ENCODE measurements at places on chromosomes 12 and 14.

- DNase-seq = no peak
Observed at GRCh38 chr12:85089792-85090191, 53.6 kb downstream of the LRRIQ1 start.

DNA sequence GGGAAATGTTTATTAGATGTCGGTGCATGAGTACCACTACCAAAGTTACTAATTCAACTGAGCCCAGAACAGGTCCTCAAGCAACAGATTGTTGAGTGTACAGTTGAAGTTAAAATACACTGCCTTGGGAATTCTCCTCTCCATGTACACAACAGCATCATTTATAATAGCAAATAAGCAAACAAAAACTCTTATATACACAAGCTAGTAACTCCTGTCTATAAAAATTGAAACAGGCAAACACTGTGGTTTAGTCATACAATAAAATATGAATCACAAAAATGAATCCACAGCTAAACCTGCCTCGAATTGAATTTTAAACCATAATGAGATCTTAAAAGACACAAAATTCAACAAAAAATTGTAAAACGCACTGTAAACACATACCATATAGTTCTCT lies 681.1 kb downstream of the C12orf50 start:
- no peak for DNase-seq

DNA sequence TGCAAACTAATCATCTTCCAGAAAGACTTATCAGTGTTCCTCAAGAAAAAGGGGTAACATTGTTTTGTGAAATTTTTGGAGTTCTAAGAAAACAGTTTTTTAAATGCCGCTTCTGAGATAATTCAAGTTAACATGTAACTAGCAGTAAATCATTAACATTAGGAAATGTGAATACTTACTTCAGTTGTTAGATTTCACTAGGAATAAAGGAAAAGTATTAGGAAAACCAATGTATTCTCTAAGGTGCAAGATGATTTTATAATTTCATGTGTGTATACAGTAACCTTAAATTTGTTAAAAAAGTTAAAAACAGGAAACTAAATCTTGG lies 36.8 kb downstream of the PAPOLA start:
- no peak for DNase-seq

DNA sequence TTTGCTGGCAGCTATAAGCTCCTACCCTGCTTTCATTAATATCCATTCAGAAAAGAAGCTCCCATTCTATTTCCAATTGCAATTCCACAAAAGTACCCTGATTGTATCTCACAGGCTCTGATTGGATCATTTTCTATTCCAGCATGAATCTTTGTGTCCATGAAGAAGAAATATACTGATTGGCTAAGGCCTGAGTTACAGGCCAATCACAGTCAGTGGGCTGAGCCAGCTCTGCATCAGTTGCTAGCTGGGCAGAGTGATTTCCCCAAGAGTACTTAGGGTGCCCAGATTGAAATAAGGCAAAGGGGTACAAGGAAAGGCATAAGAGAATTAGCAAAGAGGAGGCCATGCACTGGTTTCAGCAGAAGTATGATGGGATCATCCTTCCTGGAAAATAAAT lies 14.4 kb downstream of the ART4 start:
- no peak for DNase-seq

DNA sequence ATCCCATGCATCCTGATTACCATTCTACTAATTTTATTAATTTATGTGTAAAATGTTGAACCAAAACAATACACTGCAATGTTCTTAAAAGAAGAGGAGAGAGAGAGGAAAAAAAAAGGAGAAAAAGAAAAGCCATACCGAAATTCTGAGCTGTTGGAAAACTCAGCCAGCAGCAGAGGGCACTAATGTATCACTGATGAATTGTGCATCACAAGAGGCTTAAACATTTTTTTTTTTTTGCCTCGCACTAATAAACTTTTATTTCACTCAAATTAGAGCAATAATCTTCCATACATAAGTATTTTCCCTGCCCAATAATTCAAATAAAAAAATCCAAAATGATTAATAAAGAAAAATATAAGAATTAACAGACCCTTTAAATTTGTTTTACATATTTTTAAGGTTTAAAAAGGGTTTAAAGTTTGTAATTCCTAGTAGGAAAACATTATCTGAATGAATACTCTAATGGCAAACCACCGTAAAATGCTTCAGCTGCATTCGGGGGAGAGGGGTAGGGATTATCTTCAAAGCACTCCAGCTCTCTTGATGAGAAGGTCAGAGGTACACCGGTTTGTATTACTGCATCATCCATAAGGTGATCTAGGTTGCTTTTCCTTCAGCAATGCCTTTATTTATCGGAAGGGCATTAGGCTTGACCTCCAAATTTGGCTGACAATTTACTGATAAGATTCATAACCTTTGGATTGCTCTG lies 41.9 kb downstream of the ATP23 start:
- no peak for DNase-seq

DNA sequence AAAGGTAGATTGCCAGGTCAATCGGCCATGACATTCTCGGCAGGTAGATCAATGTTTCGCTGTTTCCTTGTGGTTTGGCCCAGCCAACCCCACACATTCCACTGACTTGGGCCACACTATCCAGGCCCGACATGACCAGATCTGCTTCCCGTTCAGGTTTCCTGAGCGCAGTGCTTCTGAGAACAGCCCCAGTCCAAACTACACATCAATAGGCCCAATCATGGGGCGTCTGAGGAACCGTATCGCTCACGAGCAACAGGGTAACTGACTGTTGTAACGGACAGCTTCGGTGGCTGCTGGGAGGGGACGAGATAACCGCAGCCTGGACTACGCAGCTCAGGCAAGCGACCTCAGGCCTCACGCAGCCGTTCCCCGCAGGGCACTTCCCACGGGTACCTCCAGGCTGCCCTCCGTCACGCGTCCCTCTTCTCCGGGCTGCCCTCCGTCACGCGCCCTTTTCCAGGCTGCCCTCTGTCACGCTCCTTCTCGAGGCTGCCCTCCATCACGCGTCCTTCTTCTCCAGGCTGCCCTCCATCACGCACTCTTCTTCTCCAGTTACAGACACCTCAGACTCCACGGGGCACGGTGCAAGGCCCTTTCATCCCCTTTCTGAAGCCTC lies 14.7 kb downstream of the ZNF605 start:
- DNase-seq = no peak

DNA sequence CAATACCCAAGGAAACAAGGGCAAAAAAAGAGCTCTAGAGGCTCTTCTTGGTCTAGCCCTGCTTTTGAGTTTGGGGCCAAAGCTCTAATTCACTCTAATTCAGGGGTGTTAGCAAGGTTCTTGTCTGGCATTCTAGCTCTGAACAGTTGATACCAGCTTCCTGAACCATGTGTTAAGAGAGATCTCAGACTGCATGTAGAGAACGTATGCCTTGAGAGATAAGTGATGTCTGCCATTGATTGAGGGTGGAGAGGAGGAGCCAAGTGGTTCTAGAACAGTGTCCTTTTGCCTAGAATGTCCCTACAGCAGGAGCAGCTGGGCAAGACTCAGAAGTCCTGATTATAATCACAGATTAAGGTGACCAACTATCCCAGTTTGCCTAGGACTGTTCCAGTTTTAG lies 18.2 kb upstream of the POC1B start:
- no peak for DNase-seq

- no peak for DNase-seq
Observed at GRCh38 chr12:32680787-32681186, 1.7 kb downstream of the DNM1L start.

- no peak for DNase-seq
Observed at GRCh38 chr12:91335699-91336098, 153.1 kb upstream of the DCN start.

DNA sequence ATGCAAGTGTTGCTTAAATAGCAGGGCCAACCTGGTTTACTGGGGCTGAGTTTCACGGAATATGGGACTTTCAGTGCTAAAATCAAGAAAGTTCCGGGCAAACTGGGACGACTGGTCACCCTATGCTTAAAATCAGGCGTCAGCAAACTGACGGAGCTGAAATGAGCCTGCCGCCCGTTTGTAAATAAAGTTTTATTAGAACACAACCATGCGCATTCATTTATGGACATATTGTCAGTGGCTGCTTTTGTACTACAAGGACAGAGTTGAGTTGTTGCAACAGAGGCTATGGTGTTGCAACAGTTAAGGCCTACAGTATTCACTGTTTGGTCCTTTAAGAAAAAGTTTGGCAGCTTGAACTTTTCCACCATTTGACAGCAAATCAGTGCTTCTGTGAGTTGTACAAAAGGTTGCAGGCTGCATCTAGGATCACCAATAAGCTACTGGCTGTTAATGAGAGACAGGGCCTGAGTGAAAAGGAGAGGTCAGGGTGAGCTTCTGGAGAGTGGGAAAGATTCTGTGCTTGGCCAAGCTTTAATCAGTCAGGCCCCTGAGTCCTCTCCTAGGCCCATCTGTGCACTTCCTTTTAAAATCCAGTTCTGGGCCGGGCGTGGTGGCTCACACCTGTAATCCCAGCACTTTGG lies 13.3 kb downstream of the SELPLG start:
- no peak for DNase-seq

GRCh38 chr12:117069926-117070900 lies 29.0 kb downstream of the TESC start:
- no peak for DNase-seq

- DNase-seq = no peak
Observed at GRCh38 chr14:70697701-70698100, 56.0 kb downstream of the TTC9 start.

GRCh38 chr12:4762773-4763172 lies 42.6 kb downstream of the GALNT8 start:
- no peak for DNase-seq

- no peak for DNase-seq
Observed at GRCh38 chr12:115572440-115572839, 705.1 kb downstream of the MED13L start.

DNA sequence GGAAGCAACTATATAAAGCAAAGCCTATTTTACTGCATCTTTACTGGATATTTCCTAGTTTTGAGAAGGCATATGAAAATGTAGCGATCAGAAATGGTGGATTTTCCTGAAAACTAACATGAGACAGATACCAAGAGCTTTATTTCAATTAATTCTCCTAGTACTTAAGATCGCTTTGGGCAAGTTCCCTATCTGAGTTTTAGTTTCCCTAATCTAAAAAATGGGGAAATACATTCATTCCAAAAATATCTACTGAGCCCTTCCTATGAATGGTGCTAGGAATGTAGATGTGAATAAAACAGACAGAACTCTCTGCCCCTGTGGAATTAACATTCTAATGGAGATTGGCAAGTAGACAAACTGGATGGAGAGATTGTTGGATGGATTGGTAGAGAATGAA lies 8.4 kb downstream of the CATSPERB start:
- DNase-seq = no peak
